ENCODE measurements at places on chromosomes 2 and 18.

- peak; percentile 40 for DNase-seq
Measured at GRCh38 chr2:24970483-24971285, 1.1 kb downstream of the DNAJC27 start.

- DNase-seq, result no peak
Measured at GRCh38 chr2:205848601-205849000, 166.3 kb downstream of the NRP2 start.

GRCh38 chr2:149679286-149679685, 91.7 kb upstream of the MMADHC start:
- DNase-seq, result peak; percentile 37

DNA sequence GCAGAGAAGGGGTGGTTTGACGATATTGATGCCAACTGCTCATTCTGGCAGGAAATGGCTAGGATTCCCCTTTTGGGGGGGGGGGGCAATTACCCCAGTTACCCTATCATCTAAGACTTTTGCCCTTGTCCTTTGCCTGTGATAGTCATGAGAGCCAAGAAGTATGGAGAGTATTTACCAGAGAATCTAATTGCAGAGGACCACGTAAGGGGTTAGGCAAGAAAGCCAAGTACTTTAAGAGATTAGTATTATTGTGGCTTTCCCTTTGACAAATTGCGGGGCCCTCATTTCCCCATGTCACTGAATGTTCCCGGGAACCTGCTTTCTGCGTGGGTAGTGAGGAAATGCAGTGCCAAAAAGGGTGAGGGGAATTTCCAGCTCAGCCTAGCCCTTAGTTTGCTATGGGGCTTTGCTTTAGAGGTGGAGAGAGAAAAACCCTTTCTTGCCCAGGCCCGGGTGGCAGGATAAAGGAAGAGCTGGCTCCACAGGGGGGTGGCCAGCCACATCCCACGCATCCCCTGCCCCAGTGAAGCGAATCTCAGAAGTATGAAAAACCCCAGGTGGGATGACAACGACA, 1.5 kb downstream of the AQP4 start:
- no peak for DNase-seq

GRCh38 chr18:23718243-23718720, 29.0 kb downstream of the LAMA3 start:
- DNase-seq, result no peak

- no peak for DNase-seq
Measured at GRCh38 chr2:128594651-128594910, 275.9 kb upstream of the HS6ST1 start.

DNA sequence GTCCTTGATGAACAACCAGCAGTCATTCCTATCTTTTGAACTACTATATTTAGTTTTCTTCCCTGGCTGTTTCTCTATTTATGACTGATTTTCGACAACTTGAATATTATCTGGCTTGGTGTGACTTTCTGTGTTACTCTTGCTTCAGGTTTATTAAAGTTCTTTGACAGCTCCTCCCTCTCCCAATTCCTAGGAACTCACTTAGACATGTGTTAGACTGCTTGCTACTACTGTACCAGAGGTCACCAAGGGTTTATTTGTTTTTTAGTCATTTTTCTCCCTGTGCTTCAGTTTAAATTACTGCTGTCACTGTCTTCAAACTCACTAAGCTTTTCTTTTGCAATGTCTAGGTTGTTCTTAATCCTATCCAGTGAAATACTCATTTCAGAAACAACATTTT, 90.5 kb downstream of the TMEM131 start:
- DNase-seq, result no peak

DNA sequence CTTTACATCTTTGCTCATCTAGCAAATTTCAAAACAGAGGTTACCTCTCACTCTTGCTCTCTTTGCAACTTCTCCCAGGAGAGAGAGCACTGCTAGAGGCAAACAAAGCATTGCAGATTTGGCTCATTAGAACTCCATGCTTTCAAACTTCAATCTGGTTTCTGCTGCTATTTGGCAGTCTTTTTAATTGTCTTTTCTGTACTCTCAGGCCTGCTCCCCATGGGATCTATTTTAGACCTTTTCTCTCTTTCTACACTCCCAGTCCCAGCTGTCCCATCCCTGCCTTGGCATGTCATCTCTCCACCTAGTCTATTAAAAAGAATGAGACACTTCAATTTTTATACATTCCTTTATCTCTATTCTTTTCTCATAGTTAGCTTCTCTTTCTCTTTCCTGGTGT, 15.2 kb downstream of the KCNJ3 start:
- no peak for DNase-seq

- no peak for DNase-seq
Measured at GRCh38 chr2:176747928-176748327, 464.7 kb upstream of the HNRNPA3 start.

DNA sequence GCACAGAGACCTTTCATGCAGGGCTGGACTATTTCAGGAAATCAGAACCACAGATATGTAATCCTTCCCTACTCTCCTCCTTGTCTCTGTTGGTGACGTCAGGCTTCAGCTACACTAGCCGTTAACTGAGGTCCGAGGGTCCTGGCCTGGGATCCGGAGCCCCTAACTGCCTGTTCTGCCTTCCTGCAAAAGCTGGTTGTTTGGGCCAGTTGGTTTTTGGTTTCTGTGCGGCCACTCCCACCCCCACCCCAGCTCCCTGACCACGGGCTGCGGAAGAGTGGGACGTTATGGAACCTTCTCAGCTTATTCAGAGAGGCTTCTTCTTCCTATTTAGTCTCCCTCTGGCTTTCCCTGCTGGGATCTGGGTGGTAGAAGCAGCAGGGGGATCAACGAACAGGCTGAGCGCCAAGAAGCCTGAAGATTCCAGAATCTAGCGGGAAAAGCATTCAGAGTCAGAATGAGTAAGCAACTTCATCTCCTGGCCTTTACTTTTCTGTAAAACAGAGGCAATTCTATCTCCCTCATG, 49.3 kb upstream of the ROCK2 start:
- no peak for DNase-seq

DNA sequence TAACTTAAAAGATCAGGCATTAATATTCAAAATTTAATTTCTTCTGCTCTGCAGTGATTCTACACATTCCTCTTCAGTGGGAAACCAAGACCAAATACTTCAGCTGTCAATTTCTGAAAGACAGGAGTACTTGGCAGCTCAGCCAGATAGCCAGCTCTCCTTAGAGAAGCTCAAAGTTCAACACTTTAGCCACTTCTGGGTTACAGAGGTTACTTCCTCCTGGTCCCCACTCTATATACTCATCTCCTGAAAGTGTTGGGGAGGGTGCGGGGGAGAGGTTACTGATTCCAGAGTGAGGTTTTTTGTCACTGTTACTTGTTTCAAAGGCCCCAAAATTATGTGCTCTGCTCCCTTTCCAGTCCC, 4.1 kb downstream of the CYTIP start:
- no peak for DNase-seq

DNA sequence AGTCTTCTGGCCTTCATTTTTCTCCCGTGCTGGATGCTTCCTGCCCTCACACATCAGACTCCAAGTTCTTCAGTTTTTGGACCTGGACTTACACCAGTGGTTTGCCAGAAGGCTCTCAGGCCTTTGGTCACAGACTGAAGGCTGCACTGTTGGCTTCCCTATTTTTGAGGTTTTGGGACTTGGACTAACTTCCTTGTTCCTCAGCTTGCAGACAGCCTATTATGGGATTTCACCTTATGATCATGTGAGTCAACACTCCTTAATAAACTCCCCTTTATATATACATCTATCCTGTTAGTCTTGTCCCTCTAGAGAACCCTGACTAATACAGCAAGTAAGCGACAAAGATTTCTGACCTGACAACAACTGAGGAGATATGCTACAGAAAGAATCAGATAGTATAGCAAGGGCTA, 7.2 kb downstream of the CDC42EP3 start:
- DNase-seq, result no peak

- no peak for DNase-seq
Measured at GRCh38 chr2:62724106-62724505, 18.6 kb downstream of the EHBP1 start.

GRCh38 chr2:65501074-65501473, 68.7 kb upstream of the SPRED2 start:
- DNase-seq, result no peak

GRCh38 chr2:183021613-183022012, 16.6 kb downstream of the NCKAP1 start:
- DNase-seq, result no peak

DNA sequence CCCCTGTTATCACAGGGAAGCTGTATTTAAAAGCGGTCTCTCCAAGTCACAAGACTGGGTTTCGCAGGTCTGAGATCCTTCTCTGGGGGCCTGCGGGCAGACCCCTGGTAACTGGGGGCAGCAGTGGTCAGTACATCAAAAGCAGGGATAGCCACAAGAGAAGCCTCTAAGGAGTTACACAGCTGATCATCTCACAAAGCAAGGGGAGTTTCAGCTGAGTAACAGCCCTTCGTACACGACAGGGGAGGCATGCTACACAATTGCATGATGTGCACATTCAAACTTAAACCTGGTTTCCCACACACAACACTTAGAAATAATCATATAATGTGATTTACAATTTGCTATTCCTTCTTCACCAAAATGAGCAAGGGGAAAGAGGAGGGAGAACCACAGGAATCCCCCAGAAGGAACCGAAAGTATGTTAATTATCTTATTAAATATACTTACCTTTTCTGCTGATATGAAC, 87.5 kb downstream of the TMEM131 start:
- DNase-seq, result no peak

GRCh38 chr2:72782520-72782919, 43.3 kb downstream of the EXOC6B start:
- DNase-seq, result no peak

- no peak for DNase-seq
Measured at GRCh38 chr2:225027061-225027762, 15.1 kb downstream of the DOCK10 start.

- no peak for DNase-seq
Measured at GRCh38 chr2:159891917-159892730, 94.1 kb upstream of the CD302 start.

DNA sequence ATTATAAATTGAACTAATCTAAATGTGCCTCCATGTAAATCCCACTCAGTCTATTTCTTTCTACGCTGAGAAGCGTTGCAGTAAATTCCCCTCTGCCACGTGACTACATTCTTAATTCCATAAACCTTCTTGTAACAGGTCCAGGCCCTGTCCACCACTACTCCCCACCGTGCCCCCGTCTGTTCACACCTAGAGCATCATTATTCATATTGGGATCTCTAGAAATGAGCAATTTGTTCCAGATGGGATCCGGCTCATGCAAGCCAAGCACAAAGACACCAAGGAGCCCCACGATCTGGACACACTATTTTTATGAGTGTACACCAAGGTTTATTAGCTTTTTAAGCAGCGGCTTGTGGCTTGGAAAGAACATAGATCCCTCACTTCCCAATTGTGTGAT, 38.2 kb downstream of the BOLA3 start:
- no peak for DNase-seq

DNA sequence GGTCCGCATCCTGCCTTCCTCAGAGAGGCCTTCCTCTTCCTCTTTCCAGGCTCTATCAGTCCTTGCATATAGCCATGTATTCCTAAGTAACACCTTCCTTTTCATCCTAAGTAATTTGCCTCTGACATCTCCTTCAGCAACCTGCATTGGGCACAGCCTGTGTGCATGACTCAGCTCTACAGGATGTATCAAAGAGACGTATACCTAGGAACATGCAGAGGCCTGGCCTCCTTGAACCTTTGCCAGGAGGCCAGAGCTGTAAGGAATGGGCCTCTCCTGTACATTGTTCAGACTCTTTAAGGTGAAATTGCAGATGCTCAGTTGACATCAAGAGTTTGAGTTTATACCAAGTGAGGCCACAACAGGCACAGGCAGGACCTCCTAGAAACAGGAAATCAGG, 76.0 kb upstream of the CELF4 start:
- no peak for DNase-seq

DNA sequence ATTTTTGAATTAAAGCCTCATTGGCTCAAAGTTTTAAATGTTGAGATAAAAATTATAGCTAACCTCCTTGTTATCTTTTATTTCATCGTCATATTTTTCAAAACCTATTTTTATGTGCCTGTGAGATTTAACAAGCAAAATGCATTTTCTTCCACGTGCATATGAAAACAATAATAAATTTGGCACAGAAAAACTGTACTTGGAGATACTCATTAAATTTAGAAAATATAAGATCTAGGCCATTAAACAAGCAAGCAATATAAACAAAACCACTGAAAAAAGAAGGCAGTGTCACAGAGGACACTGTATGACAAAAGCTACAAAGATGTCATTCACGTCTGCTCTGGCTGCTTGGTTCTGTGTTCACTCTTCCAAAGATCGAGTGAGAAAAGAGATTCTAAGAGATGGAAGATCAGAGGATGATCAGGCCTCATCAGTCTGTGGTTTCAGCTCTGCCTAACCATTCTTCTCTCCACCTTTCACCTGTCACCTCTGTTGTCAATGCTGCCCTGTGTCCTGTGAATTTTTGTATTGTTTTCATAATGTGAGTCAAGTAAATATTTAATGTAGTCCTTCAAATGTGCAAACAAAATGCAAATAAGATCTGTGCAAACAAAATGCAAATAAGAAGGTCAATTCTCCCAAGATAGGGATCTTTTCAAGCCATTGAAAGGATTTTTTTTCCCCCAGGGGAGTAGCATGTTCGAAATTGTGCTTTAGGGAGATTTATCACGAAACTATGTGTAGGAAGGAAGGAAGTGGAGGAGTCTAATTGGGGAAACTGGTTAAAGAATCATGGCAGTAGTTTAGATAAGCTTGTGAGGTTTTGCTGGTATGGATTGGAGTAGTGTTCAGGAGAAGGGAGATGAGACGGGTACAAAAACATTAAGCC, 138.7 kb upstream of the RBMS1 start:
- no peak for DNase-seq

DNA sequence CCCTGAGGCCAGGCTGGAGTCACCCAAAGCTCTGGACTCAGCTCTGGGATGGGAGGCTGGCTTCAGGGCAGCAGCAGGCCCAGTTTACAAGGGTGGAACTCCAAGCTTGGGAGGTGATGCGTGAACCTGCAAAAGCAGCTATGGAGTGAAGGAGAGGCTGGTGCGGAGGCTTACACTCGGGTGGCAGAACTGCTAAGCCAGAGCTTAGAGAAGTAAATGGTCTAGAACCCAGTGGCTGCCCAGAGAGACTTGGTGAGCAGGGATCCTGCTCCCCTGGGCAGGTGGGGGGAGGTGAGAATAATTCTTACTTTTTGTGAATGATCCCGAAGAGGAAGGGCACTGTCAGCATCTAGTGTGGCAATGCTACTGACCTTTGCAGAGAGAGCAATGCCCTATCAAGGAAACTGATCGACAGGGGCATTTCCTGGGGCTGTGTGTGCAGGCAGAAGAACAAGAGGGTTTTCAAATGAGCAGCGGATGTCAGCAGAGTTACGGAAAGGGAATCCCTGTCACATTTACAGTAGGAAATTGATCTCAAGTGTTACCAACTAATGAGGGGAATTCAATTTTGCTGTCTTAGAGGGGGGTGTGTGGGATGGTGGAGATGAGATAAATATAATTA, 80.4 kb downstream of the TGFA start:
- no peak for DNase-seq

DNA sequence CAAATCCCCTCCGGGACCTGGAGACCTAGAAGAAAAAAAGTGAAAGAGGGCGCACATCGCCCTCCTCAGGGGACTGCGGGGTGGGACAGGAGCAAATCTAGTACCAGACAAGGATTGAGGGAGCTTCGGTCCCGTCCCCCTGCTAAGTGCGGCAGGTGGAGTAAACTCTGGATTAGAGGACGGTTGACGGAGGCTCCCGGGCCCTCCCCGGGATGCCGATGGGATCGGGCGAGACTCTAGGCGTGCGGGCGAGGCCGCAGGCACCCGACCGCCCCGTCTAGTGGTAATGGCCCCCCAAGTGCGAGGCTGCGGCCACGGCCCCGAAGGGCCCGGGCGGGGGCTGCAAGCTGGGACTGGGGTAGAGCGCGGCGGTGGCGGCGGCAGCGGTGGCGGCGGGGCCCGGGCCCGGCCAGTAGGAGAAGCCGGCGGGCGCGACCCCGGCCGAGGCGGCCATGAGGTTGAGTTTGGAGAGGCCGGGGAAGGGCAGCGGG, 3.5 kb downstream of the FEV start:
- no peak for DNase-seq

Measured in erythroblast (primary cell).